Activated CD8-positive, alpha-beta memory T cell treated with anti-CD3 and anti-CD28 coated beads, Interleukin-2, amount 10 ng/mL, durations not matched to agents 7 days and 5 days (primary cell): ENCODE measurements at places on chromosomes 13 and 19. TPM values are rescaled to one million over a fixed set of nuclear protein-coding genes. Genes with fewer than 3 reads are reported as not detected.

- H3K36me3 ChIP-seq: no peaks in the 10 kb centered on the region
- H3K27me3 ChIP-seq: no peaks in the 10 kb centered on the region
- DNase-seq: no peak
Measured at GRCh38 chr13:82370316-82370715, 1512.0 kb downstream of the SLITRK1 start.

DNA sequence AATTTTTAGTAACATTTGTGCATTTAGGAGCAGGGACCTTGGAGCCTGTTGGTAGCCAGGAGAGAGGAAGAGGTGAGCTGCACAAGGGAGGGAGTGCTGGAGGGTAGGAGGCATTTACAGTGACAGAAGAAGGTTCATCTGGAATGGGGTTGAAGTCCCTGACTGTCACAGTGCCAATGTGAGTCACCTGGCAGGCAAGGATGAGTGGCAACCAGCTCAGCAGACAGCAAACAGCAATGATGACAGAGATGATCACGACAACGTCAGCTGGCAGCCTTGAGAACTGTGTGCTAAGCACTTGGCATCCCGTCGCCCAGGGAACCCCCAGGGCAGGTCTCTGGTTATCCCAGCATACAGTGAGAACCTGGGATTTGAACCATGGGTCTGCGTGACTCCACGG, 2.6 kb downstream of the OR10H5 start:
- no peaks in the 10 kb centered on the region for H3K27me3 ChIP-seq
- no peak for DNase-seq
- H3K4me1 ChIP-seq: no peaks in the 10 kb centered on the region
- H3K4me3 ChIP-seq: no peak overlapping the region
- H3K27ac ChIP-seq: no peak overlapping the region

DNA sequence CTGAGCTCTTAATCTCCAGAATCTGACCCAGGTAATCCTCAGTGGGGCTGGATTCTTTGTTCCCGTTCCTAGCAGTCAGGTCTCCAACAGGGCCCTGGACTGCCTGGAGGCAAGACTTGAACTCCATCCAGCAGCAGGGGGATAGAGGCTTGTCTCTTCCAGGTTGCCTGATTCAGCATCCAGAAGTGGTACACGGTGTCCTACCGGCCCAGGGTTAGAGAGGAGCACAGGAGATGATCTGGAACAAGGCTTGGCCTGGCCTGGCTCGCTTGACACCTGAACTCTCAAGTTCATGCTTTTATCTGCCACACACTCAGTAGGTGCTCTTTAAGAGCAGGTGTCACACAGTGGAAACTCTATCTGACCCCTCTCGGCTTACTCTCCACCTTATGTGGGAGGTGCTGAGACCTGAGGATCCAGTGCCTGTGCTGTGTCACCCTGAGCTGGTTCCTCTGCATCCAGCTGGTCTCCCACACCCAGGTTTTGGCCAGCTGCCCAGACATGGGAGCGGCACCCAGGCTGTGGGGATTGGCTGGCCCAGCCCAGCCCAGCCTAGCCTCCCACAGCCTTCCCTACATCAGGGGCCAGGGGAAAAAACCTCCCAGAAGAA, at the start of gene CYP4F3:
TSS of gene CYP4F3 (plus strand) at position 604 of the 610 bp plus-strand sequence. CDS start 519 bp downstream, outside the sequence.
- no peak within 1 kb of the TSS for H3K27ac ChIP-seq
- DNase-seq: no peak
- no peaks in the 10 kb centered on the region for H3K4me1 ChIP-seq
- H3K4me3 ChIP-seq: no peak within 1 kb of the TSS

- no peak overlapping the region for H3K27ac ChIP-seq
- H3K36me3 ChIP-seq: no peaks in the 10 kb centered on the region
- no peak for DNase-seq
- peaks cover 23% of the 10 kb centered on the region for H3K27me3 ChIP-seq
- H3K4me1 ChIP-seq: no peaks in the 10 kb centered on the region
Measured at GRCh38 chr19:13297023-13297422, 146.8 kb downstream of the IER2 start.

GRCh38 chr13:30577401-30577852, 40.3 kb upstream of the USPL1 start:
- no peaks in the 10 kb centered on the region for H3K36me3 ChIP-seq
- peak overlapping the region; percentile 23 for H3K4me3 ChIP-seq
- peak; percentile 87 for DNase-seq
- H3K27me3 ChIP-seq: peaks cover 20% of the 10 kb centered on the region

DNA sequence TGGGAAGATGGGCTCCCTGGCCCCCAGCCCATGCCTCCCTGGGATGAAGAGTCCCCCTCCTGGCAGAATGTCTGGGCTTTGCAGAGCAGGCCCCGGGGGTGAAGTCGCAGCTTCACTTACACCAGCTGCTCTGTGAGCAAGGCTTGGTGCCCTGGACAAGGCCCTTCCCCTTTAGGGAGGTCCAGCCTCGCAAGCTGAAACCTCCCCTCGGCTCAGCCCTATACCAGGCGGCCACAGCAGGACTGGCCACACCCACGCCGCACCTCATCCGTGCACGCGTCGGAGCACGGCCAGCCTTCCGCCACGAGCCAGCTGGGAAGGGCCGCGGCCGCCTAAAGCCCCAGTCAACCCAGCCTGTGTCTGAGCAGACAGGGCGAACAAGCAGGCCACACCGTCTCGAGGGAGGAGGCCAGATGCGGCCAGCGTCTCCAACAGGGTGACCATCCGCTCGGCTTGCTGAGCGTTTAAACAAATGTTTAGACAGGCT, 83.2 kb upstream of the MCF2L start:
- H3K27ac ChIP-seq: no peak overlapping the region
- no peak overlapping the region for H3K4me3 ChIP-seq
- no peaks in the 10 kb centered on the region for H3K4me1 ChIP-seq
- H3K27me3 ChIP-seq: no peaks in the 10 kb centered on the region
- no peak for DNase-seq

DNA sequence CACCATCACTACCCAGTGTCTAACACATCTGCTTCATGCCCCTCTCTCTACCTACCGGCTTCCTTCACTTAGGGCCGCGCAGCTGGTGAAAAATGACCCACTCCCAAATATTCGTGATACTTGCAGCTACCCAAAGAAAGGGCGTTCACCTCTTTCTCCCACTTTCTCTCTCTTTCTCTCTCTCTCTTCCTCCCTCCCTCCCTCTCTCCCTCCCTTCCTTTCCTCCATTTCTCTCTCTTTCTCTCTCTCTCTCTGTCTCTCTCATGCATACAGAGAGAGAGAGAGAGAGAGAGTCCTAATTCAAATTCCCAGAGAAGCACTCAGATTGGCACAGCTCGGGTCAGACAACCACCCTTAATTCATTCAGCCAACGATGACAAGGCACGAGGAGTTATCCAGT, 27.7 kb upstream of the POP4 start:
- H3K27me3 ChIP-seq: peaks cover 46% of the 10 kb centered on the region
- no peak overlapping the region for H3K4me3 ChIP-seq
- H3K27ac ChIP-seq: no peak overlapping the region
- no peaks in the 10 kb centered on the region for H3K36me3 ChIP-seq

DNA sequence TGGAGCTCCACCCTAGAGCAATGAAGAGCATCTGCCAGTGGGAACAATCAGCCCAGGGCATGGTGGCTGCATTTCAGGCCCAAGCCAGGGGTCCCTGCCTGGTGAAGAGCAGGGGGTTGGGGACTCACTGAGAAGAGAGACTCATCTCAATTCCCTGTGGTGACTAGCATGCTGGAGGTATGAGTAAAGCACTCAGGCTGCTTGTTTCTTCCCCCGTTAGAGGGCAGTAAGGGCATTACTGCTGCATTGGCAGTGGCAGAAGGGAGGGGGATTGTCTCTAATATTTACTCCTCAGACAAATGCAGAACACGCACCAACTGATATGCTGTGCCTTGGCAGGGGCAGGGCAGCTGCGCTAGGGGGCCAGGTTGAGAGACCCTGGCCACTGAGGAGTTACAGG, 329.1 kb downstream of the SLITRK5 start:
- H3K27me3 ChIP-seq: no peaks in the 10 kb centered on the region
- no peaks in the 10 kb centered on the region for H3K36me3 ChIP-seq
- no peak overlapping the region for H3K27ac ChIP-seq
- no peak for DNase-seq

DNA sequence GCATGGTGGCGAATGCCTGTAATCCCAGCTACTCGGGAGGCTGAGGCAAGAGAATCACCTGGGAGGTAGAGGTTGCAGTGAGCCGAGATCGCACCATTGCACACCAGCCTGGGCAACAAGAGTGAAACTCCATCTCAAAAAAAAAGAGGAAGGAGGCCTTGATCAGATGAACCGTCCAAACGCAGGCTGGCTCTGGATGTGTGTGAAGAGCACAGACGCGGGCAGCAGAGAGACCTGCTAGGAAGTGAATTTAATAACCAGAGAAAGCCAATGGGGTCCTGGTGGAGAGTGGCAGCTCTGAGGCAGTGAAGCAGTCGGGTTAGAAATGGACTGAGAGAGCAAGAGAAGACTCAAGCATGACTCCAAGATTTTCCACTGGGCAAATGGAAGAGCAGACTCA, 136.5 kb downstream of the RNF17 start:
- peaks cover 31% of the 10 kb centered on the region for H3K36me3 ChIP-seq
- H3K4me1 ChIP-seq: peaks cover 3% of the 10 kb centered on the region
- no peaks in the 10 kb centered on the region for H3K27me3 ChIP-seq

DNA sequence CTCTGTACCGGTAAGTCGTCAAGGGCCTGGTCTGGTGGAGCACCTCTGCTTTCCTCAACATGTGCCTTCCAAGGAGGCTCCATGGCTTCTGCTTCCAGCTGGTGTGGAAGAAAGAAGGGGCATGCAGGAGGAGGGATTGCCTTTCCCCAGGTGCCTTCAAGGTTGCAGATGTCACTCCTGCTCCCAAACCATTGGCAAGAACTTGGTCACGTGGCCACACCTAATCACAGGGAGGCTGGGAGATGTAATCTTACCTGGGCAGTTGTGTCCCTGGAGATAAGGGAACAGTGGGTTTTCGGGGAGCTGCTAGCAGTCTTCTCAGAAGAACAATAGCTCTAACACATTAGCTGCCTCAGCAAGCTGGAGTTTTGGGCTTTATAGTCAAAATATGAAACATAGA, 9.7 kb upstream of the GPR18 start:
- no peak overlapping the region for H3K4me3 ChIP-seq
- DNase-seq: no peak
- peaks cover 18% of the 10 kb centered on the region for H3K36me3 ChIP-seq
- H3K27ac ChIP-seq: no peak overlapping the region
- peaks cover 61% of the 10 kb centered on the region for H3K4me1 ChIP-seq

DNA sequence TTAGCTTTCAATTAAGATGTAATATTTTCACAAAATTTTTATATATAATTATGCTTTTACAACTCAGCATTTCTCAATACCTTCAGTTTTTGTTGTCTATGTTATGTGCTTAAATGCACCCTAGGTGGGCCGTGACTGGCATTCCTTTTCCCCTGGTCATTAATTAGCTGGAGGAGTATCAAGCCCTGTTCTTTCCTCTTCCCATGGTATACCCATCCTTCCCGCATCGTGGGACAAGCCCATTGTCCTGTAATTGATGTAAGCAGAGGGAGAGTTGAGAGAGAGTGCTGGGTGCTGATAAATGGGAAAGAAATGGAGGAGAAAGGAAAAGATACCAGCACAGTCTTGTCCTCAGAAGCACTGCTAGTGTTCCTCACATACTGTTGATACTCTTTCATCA, 591.7 kb downstream of the GPC6 start:
- H3K27me3 ChIP-seq: peaks cover 4% of the 10 kb centered on the region
- H3K4me3 ChIP-seq: no peak overlapping the region
- no peak overlapping the region for H3K27ac ChIP-seq

GRCh38 chr13:112692104-112692503, 2.3 kb downstream of the ATP11A start:
- no peak for DNase-seq
- H3K4me1 ChIP-seq: peaks cover 32% of the 10 kb centered on the region

Gene FPR1
- not detected for total RNA-seq

Gene KIR2DL4
- 0.70 TPM for total RNA-seq

Gene ERICH4
- not detected for total RNA-seq

Gene CD209
- not detected for total RNA-seq

Gene ATP12A
- 1.6 TPM for total RNA-seq

Gene CEACAM3
- not detected for total RNA-seq

Gene ZFP30
- 11.9 TPM for total RNA-seq

Gene CPAMD8
- 0.21 TPM for total RNA-seq

Gene AZU1
- total RNA-seq: not detected

Gene PAK4
- total RNA-seq: 18.4 TPM
